ENCODE measurements at places on chromosomes 1 and 21. TPM values are rescaled to one million over a fixed set of nuclear protein-coding genes. Genes with fewer than 3 reads are reported as not detected.

The NAV1 gene
- total RNA-seq: 25.1 TPM

The DCST2 gene
- total RNA-seq: 3.6 TPM

The DNM3 gene
- 1.7 TPM for total RNA-seq

The TRNP1 gene
- 3.0 TPM for total RNA-seq

The CELA3B gene
- 2.0 TPM for total RNA-seq

The PDC gene
- not detected for total RNA-seq

The CNKSR1 gene
- total RNA-seq: 37.3 TPM

The PPFIA4 gene
- 0.58 TPM for total RNA-seq

The ADGRB2 gene
- 0.79 TPM for total RNA-seq

The TMPRSS2 gene
- 471 TPM for total RNA-seq

The GRIK3 gene
- total RNA-seq: 1.9 TPM

The KRTAP13-3 gene
- not detected for total RNA-seq

The SPATC1L gene
- total RNA-seq: 8.0 TPM

The CD101 gene
- total RNA-seq: 3.7 TPM

The SPRR2E gene
- not detected for total RNA-seq

The IGSF9 gene
- 46.3 TPM for total RNA-seq

The ATP1B1 gene
- total RNA-seq: 697 TPM

The CSF3R gene
- total RNA-seq: 2.9 TPM

The TDRD5 gene
- 1.9 TPM for total RNA-seq

The NOTCH2 gene
- 66.6 TPM for total RNA-seq

The RNF186 gene
- 53.7 TPM for total RNA-seq

The CIART gene
- 1.3 TPM for total RNA-seq

The IER5 gene
- total RNA-seq: 19.8 TPM

The SUSD4 gene
- 0.28 TPM for total RNA-seq

The TMPRSS15 gene
- total RNA-seq: not detected

The SGIP1 gene
- 2.4 TPM for total RNA-seq

The OR2T33 gene
- total RNA-seq: not detected

The OR2T29 gene
- total RNA-seq: not detected

The KMO gene
- 0.21 TPM for total RNA-seq
